ENCODE measurements at places on chromosomes 2 and 18.

DNA sequence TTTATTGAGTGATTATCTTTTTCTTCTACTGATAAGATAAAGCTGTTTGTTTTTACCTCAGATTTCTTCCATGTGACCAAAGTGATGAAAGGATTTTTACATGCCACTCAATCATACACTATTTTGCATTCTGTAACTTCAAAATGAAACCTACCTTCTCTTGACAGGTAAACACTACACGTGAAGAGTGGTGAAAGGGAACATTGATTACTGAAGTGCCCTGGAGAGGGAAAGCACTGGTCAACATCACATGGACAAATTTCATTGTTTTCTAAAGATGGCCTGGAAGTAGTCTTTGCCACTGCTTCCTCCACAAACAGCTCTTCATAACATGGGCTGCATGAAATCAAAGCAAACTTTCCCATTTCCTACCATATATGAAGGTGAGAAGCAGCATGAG, 120.1 kb downstream of the HIBCH start:
- no peak for DNase-seq

- peak; percentile 64 for DNase-seq
Measured at GRCh38 chr18:23355206-23355605, 97.9 kb upstream of the RIOK3 start.

DNA sequence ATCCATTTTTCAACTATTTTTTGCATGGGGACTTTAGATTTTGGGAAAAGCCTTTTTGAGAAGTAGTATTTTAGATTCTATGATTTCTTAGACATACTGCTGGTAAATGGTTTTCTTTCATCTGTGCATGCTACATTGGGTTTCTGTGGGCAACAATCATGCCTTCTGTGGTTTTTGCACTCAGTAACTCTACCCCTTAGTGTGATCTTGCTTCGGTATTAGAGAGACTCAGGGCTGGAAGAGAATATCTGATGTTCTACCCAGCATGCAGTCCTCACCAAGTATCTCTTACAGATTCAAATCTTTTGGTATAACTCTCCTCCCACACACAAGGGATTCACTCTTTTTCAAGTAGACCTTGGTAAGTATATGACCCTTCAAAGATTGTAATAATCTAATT, 183.0 kb downstream of the PMAIP1 start:
- no peak for DNase-seq

- DNase-seq = no peak
Measured at GRCh38 chr2:1715184-1716013, 28.9 kb downstream of the PXDN start.

DNA sequence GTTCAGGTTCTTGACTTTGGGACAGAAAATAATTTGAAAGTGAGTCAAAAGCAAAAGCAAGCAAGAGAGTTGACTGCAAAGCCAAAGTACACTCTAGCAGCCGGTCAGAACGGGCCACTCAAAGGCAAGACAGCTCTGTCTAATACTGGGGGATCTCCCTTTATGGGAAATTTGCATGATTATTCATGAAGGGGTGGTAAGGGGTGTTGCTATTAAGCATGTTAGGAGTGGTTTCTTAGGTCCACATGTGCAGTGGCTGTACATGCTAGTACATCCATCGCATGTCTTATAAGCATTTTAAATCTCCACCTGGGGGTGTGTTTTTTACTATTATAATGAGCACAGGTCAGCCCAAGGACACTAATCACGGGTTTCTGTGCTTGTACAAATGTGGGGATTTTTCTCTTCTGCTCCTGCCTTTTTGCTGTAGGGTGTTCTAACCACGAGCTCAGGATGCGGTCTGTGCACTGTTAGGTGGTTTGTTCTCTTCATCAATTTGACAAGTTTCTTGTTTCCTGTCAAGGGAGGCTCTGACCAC, 60.2 kb upstream of the SPP2 start:
- no peak for DNase-seq

DNA sequence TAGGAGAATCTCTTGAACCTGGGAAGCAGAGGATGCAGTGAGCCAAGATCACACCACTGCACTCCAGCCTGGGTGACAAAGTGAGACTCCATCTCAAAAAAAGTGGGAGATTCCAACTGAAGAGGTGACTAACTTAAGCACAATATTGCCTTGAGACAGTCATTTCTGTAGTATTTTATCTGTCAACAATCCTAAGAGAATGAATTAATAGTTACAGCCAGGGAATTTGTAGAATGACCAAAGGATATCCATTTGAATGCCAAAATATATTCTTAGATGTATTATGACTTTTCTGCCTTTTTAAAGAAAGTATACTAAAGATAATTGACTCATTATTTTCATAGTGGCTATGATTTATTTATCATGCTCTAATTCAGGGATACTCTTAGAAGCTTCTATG, 40.7 kb upstream of the CCDC150 start:
- DNase-seq = no peak

DNA sequence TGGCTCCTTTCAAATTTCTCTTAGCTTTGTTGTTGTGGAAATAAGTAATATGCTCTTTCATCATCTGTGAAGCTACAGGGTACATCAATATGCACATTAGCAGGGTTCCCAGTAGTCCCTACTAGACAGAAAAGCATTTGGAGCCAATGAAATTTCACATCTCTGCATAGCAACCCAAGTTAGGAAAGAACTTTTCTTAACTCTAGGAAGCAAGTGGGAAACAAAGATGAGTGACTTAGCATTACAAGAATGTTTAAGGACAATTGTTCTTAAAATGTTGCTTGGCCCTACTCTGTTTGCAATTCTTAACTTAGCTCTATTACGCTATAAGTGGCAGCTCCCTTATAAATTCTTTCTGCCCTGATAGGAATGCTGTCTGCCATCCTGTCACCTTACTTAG, 39.6 kb downstream of the ZEB2 start:
- no peak for DNase-seq

DNA sequence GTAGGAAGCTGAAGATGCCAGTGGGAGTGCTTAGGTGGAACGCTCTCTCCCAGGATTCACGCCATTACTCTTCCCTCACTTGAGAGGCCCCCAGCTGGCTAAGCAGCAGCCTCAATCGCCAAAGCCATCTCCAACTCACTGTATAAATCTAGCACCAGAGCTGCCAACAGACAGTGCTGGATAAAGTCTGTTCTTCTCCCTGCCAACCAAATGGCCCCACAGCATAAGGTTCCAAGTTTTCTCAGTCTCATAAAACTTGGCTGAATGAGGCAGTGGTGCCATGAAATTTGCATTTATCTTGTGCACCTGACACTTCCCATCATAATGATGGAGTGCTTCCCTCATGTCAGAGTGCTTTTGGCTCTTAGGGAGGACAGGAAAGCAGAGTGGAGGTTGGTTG, 428.2 kb upstream of the ETAA1 start:
- no peak for DNase-seq

- DNase-seq = no peak
Measured at GRCh38 chr2:241768251-241768711, 8.3 kb upstream of the GAL3ST2 start.

GRCh38 chr2:105329561-105330495, at the start of gene TGFBRAP1:
TSS of gene TGFBRAP1 (minus strand) at chr2:105329735. CDS start at chr2:105308301, 21,434 bp downstream.
- DNase-seq = no peak

GRCh38 chr2:188518381-188518780, 226.7 kb downstream of the GULP1 start:
- no peak for DNase-seq

- no peak for DNase-seq
Measured at GRCh38 chr2:118535818-118536212, 311.6 kb downstream of the EN1 start.

DNA sequence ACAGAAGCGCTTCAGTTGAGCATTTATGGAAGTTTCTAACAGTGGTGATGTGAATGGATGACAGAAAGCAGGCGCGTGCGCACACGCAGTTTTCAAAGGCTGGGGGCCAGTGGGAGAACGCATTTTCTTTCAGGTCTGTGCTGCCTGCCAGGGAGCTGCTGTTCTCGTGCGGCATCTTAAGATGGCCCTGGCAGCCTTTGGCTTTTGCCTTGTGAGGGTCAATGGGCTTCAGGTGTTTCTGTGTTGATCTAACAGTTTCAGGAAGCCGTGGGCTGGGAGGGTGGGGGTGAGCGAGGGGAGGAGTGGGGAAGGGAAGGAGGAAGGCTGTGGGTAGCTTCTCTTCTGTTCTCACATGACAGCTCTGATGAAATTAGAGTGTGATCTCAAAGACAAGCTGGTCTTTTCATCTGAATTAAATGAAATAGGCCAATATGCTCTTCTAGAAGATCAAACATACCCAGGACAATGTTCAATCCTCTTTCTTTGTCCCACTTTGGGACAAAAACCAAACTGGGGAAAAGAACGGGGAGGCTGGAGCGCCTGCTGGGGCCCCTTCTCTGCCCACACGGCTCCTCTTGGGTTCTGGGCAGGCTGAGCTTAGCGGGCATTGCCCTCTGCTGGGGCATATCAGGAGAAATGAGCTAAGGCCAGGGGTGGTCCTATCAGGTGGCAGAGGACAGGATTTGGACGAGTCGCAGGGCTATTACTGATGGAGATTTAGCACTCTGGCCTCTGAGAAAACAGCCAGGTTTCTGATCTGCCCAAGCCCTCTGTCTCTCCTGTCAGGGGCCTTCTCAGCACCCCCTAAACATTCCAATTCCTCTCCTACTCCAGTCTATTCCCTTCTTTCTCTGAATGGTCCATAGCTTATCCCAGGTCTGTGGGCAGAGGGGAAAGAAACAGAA, 126.2 kb upstream of the LGALSL start:
- DNase-seq = peak; percentile 30

DNA sequence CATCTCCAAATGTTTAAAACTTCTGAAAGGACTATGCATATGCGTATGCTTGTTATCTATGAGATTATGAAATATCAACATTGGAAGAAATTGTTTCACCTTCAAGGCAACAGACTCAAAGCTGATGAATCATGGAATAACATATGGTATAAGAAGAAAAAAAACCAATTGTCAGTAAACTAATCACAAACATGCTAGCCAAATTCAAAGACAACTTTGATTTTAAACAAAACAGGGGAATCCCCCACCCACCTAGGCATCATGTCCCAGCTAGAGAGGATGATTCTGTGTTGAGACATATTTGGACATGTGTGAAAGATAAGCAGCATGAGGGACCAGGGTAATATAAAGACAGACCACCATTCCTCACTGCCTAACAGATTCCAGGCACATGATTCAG, 147.7 kb downstream of the WDPCP start:
- DNase-seq = no peak

DNA sequence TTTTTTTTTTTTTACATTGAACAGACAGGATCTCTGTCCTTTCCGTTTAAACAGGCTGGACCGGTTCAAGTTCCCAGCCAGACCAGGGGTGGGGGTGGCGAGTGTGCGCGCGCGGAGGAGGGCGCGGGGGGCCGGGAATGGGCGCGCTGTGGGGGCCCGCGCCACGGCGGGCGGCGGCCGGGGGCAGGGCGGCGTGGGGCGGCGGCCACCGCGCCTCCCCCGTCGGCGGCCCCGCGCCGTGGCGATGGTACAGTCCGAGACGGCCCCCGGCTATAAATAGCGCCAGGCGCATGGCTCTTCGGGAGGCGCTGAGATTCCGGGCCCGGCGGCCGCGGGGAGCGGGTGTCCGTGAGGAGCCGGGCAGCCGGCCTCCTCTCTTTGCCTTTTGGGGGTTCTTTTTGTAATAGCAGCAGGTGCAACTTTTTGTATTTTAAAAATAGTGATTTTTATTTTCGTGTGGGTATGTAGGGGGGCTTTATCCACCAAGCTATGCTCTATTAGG, 430 bp upstream of the CELF4 start:
- DNase-seq = peak; percentile 57

DNA sequence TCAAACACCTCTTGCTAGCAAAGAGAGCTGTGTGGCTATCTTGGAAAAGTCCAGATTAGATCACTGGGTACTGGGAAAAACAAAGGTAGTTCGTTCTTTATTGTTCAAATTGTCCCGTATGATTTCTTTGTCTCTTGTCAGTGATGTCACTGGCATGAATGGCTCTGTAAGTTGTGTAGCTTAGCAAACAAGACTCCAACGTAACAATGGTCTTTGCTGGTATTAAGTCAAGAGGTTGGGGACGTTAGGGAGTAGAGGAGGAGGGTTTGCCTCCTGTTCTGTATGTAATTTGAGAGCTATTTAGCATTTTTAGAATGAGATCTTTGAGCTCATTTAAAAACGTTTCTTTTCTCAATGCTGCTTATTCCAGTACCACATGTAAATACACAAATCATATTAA, 216.5 kb upstream of the SP5 start:
- no peak for DNase-seq

DNA sequence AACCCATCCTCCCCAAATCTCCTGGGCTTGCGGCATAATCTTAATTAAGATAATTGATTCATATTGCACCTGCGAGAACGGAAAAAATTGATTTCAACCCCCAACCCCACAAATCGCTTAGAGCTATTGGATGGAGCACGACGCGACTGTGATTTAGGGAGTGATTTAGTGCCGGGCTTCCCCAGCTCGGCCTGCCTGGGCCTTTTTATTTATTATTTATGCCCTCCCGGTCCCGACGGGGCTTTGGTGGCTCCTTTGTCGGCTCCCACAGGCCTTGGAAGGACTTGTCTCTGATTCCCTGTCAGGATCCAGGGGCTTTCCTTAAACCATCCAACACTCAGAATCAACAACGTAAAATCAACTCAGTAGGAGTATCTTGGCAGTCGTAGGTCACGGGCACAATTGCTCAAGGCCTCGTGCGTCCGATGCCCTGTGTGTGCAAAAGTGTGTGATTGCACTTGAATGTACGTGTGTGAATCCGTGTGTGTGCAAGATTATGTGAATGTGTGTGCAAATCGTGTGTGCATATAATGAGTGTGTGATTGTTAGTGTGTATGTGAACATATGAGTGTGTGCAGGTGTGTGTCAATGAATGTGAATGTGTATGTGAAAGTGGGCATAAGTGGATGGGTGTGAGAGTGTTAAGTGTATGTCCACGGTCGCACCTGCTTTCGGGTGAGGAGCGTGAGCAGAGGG, 4.3 kb upstream of the NEUROD1 start:
- DNase-seq = no peak

GRCh38 chr2:191065785-191066184, 51.8 kb upstream of the STAT1 start:
- DNase-seq = no peak

DNA sequence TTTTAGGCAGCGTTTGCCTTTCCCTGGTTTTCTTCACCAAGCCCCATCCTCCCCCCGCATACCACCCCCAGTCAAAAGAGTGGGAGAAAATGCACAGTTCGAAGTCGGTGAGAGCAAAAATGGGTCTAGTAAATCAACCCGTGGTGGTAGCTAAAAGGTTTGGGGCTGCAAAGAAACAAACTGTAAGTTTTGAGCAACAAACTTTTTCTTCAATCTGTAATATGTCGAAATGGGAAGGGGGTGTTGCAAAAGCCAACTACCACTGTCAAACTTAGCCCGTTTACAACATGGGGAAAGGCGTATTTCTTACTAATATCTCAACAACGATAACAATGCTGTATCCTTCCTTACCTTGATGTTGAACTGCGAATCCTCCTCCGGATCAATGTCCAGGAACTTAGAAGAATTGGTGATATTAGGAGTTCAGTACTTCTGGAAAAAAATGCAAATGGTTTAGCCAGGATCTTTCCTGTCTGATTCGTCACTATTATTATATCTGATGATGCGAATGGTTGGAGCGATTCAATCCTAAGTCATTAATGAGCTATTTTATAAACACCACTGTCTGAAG, 2.4 kb upstream of the SATB2 start:
- DNase-seq = no peak
